ENCODE measurements at places on chromosomes 5 and 9. TPM values are rescaled to one million over a fixed set of nuclear protein-coding genes. Genes with fewer than 3 reads are reported as not detected.

Gene NEUROG1
- not detected for polyA plus RNA-seq

Gene DDX4
- not detected for polyA plus RNA-seq

DNA sequence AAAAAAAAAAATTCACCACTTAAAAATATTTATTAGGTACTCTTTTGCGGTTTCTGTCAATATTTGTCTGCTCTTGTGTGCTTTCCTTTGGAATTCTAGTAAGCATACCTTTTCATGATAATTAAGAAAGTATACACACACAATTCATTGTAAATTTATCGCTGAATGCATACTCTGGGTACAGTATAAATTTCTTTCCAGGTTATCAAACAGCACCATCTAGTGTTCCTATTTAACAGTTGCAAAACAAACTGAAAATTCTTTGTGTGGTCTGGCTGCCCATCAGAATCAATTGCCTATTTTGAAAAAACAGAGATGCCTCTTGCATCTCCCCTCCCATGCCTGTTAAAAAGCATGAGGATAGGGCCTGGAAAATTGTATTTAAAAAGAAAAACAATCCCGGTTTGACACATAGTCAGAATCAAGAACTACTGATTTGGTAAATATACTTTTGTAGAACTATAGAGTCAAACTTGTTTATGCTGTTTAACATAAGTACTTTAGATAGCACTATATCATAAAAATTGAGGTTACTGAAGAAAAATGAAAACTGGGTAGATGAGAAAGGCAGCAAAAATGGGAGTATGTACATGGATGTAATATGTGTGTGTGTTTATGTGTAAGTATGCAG, 16.2 kb downstream of the PGGT1B start:
- DNase-seq, result no peak

Gene NTRK2
- polyA plus RNA-seq, result 7.7 TPM

- DNase-seq, result no peak
Measured at GRCh38 chr5:91957666-91958065, 574.5 kb upstream of the ARRDC3 start.

- no peak for DNase-seq
Measured at GRCh38 chr5:172597755-172598155, 43.3 kb upstream of the NEURL1B start.
